ENCODE measurements at places on chromosomes 11 and 22.

- DNase-seq = no peak
These were observed 71.0 kb downstream of the TRIM29 start for GRCh38 chr11:120066738-120067437.

DNA sequence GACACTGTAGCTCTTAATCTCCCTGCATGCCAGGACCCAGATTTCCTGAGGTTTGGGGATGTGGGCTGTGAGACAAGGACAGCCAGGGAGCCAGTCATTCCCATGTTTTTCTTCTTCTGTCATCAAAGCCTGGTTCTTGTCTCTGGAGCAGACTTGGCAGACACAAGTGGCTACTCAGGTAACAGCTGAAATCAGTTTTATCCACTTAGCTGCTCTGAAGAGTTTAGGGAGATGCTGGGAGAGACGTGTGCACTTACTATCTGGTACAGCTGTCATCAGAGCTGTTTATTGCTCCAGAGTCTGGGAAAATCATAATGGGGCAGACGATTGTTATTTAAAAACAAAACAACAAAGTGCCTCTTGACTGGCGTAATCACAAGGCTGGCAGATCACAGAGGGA lies 56.6 kb downstream of the CSNK2A3 start:
- no peak for DNase-seq

- no peak for DNase-seq
These were observed 6.9 kb upstream of the TUBA8 start for GRCh38 chr22:18103527-18104269.

GRCh38 chr22:46107089-46107664 lies 43.1 kb upstream of the PPARA start:
- DNase-seq = no peak

DNA sequence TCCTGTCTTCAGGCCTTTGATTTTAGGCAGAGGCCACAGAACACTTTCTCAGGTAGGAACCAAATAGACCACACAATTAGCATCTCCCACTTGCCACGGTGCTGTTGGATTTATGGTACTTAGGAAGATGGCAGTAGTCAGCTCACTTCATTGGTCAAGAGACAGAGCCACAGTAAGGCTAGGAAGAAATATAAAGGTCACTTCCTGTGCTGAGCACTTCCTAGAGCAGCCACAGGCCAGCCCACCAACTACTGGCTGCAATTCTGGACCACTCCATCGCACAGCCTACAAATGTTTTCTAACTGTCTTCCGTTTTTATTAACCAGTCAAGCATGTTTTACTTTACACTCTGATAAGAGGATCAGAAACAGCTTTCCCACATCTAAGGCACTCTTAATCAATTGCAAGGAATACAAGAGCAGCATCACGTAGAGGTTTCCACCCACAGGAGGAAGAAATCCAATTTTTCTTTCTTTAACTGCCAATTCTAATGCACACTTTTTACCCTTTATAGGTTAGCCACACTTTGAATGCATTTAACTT lies 54.7 kb downstream of the ABTB2 start:
- DNase-seq = no peak

- no peak for DNase-seq
These were observed 8.5 kb upstream of the TMPRSS4 start for GRCh38 chr11:118068206-118068944.

DNA sequence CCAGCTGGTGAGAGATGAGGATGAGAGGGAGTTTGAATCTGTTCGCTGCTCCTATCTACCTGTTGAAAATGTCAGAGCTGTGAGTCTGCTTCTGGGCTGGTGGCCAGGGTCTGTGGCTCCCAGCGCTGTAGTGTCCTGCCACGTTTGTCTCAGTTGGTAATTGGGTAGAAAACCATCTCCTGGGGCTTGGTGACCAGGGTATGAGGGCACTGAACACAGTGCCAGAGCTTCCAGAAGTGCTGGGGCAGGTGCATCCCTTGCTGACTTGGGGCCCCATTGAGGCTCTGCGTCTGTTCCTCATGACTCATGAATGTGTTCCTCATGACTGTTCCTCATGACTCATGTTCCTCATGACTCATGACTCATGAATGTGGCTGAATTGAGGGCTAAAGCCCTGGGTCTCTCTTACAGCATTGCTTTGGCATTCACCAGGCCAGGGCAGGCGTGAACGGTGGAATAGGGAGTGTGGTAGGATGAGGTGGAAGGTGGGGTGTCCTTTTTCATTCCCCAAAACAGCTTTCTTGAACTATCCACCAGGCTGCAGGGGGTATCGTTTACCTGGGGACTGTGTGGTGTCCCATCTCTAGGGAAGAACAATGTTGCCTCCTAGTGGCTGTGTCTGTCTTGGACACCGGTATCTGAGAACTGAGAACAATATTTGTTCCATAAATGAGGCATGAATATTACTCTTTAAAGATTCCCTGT lies 139.5 kb downstream of the COMMD9 start:
- no peak for DNase-seq

- no peak for DNase-seq
These were observed 8.1 kb upstream of the NEU3 start for GRCh38 chr11:74980634-74981033.

DNA sequence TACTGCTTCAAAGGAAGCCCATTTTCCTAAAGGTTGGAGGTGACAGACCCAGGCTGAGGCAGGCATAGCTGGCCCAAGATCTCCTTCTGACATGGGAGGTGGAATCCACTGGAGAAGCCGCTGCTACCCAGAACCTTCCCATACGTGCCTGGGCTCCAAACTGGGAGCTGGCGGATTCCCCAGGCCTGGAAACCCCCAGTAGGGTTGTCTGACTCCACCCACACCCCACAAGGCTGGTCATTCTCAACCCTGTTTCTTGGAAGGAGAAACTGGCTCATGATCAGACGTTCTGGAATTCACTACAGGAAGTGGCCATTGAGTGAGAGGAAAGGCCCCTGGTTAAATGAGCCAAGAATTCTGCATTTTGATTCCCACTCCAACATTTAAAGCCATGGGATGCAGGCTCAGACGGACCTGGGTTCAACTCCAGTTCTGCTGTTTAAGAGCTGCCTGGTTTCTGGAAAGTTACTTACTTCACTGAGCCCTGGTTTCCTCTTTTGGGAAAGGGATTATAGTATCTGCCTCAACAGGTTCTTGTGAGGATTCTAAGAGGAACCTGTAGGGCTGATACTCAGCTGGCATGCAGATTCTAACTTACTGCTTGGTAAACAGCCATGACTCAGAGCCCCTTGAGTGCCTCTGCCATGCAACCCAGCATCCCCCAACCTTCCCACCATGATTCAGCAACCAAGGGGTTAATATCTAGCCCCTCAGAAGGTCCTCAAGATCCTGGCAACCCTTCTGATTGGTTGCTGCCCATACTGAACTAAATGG lies 19.4 kb upstream of the TSKU start:
- DNase-seq = no peak

DNA sequence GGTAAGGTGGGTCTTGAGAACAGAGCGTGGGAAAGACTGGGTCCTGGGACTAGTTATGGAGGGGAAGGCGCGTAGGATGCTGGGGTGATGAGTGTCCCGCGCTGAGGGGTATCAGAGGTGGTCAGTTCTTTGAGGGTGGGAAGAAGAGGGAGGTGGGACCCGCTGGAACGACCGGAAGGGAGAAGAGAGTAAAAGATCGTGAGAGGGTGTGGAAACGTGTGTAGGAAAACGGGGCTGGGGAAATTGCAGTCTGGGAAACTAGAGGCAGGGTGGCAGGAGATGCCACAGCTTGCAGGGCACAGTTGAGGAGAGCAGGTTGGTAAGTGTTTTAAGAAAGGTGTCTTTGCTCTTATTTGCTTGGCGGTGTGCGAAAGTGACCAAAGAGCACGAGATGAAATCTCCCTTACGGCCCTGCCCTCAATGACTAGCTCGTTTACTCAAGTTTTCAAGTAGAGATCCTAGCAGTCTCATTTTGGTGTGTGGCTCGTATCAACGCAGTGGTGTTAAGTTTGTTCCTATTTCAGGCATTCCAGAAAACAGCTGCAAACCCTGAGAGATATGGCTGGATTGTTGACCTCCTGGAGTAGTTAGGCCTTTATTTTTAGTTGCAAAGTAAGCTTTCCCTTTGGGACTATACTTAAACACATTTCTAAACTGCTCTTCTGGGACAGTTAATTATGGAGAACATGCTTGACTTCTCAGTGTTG lies 615 bp downstream of the STT3A start:
- DNase-seq = no peak

- DNase-seq = no peak
These were observed 337.0 kb downstream of the SHANK2 start for GRCh38 chr11:70915158-70915985.

GRCh38 chr11:69611548-69612526 lies 29.1 kb upstream of the CCND1 start:
- DNase-seq = no peak

DNA sequence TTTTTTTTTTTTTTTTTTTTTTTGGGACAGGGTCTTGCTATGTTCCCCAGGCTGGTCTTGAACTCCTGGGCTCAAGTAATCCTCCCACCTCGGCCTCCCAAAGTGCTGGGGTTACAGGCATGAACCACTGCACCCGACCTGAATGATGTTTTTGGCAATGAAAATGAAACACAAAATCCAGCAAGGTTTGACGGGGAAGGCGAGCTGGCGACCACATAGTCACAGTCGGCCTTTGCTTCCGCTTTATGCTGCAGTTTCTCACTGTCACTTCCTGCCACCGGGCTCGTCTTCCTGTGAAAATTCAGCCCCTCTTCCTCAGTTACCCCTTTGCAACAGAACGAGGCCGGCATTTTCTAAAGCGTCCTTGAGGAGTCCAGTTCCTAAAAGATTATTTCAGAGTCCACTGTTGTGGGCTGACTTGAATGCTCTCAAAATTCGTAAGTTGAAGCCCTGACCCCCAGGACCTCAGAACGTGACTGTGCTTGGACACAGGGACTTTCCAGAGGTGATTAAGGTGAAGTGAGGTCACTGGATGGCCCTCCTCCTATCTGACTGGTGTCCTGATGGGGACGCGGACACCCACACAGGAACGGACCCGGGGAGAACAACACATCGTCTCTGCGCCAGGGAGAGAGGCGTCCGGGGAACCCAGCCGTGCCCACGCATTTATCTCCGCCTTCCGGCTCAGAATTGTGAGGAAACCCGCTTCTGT lies 2.9 kb upstream of the BID start:
- DNase-seq = peak; percentile 49
